Fibroblast of pulmonary artery (primary cell): ENCODE measurements at places on chromosomes 13 and 19.

GRCh38 chr13:45328661-45329111 is 12.3 kb downstream of the TPT1 start:
- peak; percentile 88 for DNase-seq

- DNase-seq: peak; percentile 93
Observed at GRCh38 chr13:113897161-113897560, 33.3 kb upstream of the GAS6 start.

DNA sequence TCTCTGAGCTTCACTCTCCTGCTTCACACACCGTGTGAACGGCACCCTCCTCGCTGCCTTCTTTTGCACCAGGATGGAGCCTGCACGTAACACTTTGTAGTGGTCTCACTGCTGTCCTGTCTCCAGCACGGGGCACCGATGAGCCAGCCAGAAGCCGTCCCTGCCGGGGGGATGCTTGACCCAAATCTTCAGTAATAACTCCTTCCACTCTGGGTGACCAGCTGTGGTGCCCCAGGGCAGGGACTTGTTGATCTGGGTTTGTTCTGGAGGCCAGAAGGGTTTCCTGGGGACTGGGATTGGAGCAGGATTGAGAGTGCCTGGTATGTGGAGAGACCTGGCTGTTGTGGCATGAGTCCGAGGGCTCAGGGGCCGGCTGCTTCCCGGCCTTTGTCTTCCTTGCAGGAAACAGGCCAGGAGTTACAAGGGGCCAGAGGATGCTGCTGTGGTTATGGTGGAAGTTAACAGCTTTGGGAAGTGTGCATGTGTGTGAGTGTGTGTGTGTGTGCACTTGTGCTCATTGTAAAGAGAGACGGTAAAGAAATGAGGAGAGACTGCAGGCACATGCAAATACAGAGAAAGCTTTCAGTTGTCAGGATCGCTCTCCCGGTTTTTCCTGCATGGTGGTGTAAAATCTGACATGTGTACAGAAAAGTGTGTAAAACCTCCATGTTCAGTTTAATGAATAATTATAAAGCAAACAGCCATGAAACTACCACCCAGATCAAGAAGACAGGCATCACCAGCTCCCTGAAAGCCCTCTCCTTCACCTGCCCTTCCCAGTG is 18.9 kb downstream of the PAK4 start:
- DNase-seq: peak; percentile 64

GRCh38 chr19:30879736-30880135 is 469.5 kb downstream of the TSHZ3 start:
- no peak for DNase-seq

DNA sequence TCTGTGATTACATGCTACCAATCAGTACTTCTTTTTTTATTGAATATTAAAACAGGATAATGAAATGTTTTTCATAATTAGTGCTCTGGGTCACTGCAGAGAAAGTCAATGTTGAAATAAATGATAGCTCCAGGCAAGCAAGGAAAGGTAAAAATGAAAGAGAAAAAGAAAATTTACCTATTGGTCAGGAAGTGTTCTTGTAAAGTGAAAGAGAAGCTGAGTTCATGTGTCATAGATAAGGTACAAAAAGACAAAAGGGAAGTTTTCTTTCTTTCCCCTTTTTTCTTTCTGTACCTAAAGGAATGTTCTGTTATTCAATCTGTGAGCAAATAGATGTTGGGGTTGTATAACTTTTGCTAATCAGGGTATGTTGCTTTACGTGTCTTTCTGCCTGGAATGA is 197.0 kb downstream of the PCDH9 start:
- DNase-seq: no peak

GRCh38 chr13:114034481-114034891 is 60.6 kb upstream of the C13orf46 start:
- DNase-seq: no peak

GRCh38 chr13:32881074-32881776 is 135.0 kb upstream of the KL start:
- DNase-seq: peak; percentile 77

DNA sequence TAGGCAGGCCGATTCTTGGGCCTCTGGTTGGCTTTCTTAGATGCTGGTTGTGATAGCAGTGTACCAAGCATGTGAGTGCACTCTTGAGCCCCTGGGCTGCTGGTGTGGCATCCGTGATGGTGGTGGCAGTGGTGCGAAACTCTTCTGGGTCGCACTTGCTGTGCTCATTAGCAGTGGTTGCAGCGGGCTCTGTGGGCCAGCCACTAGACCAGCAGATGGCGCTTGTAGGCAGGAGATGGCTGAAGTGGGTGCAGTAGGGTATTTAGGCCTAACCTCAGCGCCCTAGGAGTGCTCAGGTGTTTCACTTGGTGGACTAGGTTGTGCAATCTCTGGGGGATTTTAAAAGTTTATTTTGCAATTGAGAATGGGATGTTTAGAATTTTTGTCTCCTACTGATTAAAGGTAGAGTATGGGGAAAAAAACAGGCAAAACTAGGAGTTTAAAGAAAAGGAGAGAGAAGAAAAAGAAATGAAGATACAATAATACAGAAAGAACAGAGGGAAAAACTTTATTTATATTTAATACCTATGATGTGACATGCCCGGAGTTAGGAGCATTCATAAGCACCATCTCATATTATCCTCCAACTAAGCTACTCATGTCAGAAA is 4.3 kb upstream of the ZNF17 start:
- peak; percentile 68 for DNase-seq

- no peak for DNase-seq
Observed at GRCh38 chr19:3516675-3517207, 10.6 kb downstream of the FZR1 start.

DNA sequence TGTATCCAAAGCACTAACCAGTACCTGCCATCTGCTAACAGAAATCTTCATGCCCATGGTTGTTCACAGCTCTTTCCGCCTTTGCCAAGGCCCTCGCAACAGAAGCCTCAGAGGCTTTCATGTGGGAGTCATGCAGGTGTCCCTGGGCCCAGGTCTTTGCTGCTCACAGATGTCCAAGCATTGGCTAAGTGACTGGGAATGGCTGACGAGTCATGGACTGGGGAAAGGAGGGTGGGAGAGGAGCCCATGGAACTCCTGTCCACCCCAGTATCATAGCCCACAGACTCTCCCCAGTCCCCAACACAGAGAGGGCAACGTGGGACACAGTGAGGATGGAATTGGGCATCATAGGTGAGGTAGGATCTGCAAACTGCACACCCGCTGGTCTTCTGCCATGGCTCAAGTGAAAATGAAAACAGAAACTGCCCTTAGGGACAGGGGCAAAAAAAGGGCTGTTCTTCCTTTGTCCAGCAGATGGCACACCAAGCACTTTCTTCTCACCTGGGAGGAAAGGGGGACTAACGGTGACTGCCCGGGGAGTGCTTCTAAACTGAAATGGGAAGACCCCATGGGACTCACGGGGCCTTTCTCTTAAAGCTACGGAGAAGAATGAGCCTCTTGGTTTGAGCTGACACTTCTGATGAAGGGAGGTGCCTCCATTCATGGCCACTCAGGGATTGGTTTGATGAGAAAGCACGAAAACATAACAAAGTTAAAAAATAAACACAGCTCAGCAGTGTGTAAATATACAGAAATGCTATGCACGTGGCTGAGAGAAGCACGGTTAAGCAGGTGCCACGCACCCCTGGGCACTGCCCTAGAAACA is 11.1 kb upstream of the DHRS12 start:
- peak; percentile 71 for DNase-seq

- no peak for DNase-seq
Observed at GRCh38 chr13:101714195-101714594, 261.7 kb downstream of the ITGBL1 start.

GRCh38 chr19:33840783-33841182 is 44.1 kb downstream of the KCTD15 start:
- no peak for DNase-seq

- DNase-seq: no peak
Observed at GRCh38 chr19:19547674-19548336, 9.7 kb downstream of the CILP2 start.

DNA sequence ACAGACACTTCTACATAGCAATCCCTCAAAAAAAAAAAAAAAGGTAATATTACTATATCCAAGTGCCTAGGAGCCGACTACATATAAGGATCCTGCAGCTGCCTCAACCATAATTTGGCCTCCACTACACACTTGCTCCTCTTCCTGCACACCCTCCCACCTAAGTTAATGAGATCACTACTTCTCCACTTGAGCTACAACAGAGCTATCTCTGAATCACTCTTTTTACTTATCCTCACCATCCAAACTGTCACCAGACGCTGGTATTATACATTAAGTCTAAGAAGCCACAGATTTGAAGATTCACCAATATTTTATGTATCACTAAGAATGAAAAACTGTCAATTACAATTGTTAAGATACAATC is 8.3 kb downstream of the OBI1 start:
- no peak for DNase-seq

DNA sequence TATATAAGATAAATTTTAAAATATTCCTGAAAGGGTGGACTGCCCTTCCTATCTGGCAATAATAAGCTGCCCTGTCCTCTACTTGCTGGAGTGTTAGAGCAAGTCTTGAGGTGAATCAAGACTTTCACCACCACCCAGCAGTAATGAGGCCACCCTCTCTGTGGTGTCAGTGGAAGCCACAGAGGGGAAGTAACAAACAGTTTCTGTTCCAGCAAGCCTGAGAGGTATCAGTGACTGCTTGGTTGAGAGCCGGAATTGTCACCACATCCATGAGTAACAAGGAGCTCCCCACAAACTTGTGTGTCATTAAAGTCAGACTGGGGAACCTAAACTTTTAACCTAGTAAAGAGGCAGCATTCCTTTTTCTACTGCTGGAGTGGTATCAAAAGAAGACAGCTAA is 532.7 kb upstream of the SPRY2 start:
- no peak for DNase-seq

DNA sequence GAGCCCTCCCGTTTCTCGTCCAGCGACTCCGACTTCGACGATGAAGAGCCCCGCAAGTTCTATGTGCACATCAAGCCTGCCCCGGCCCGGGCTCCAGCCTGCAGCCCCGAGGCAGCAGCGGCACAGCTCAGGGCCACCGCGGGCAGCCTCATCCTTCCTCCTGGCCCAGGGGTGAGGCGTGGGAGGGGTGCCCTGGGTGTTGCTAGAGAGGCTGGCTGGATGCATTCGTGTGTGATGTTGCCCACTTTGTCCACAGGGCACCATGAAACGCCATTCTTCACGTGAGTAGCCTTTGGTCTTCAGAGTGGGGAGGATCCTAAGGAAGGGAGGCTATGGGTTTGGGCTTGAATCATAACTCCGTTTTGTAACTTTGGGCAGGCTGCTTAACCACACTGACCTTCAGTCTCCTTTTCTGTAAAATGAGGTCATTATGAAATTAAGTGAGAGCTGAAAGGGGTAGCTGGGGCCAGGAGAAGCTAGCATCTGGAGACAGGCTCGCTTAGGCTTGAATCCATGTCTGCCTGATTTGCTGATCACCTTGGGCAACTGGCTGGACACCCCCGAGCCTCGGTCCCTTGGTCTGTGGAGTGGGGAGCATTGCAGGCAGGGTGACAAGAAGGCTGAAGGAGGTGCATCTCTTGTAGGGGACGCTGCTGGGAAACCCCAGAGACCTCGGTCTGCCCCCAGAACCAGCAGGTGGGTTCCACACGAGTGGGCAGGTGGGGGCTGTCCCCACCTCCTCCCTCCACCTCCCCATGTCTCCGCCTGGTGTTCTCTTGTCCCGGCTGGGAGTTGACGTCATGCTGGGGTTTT is 18.7 kb upstream of the B3GNT3 start:
- DNase-seq: no peak

DNA sequence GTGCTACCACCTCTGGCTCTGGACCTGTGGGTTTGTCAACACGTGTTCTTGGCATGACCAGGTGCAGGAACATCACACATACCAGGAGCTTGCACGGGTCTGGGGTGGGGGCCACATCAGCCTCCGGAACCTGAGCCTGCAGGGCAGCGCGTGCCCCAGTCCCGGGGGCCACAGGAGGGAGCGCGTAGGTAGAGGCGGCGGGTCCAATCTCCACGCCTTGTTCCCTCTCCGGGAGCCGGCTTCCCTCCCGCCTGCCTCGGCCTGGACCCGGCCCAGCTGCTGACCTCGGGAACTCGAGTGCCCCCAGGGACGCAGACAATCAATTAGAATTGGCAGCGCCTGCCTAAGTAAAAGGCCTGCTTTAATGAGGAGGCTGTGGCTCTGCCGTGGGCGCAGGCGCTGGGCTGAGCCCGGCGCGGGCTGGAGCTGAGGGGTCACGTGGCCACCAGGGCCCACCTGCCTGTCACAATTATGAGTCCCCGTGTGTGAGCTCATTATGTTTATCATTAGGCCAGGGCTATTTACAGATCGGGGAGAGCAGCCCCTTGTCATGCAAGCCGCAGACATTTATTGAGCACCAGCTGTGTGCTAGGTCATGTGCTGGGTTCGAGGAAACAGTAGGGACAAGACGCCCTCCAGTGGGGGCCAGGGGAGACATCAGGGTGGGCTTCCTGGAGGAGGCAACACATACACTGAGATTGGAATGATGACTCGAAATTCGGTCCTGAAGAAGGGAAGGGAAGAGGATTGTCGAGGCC is 32.2 kb upstream of the TNFAIP8L1 start:
- no peak for DNase-seq

DNA sequence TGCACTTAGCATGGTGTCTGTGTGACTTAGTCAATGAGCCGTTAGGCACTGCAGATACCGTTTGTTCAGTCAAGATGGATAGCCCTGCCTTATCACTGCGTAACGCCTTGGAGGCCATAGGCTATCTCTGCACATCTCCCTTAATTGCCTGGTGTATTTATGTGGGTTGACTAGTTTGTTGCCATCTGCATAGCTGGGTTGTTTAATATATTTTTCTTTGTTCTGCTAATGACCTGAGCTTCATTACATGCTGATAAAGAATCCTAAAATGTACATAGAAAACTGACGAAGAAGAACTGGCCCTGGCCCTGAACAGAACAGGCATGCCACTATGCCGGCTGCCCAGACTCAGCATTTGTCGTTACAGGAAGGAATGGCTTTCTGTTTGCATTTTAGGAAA is 297.8 kb downstream of the SHISA2 start:
- no peak for DNase-seq

GRCh38 chr19:1465191-1466016 is 13.6 kb downstream of the C19orf25 start:
- no peak for DNase-seq

DNA sequence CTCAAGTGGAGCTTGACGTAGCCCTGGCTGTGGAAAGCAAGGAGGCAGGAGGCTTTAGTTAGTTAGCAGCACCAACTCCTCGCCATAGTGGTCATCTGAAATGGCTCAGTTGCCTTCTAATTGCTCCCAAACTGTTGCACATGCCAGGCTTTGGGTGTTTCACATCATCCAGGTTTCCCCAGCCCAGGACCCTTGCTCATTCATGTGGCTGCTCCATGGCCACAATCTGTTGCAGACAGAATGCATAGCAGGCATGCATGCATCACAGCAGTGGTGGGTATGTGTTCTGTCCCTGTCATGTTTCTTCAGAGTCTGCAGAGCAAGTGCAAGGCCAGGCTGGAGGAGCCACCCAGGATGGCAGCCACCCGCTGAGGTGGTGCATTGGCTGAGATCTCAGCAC is 407.6 kb downstream of the TSHZ3 start:
- no peak for DNase-seq

- DNase-seq: no peak
Observed at GRCh38 chr13:63516124-63516523, 2100.5 kb upstream of the PCDH20 start.

- no peak for DNase-seq
Observed at GRCh38 chr19:20662421-20663105, 1.2 kb upstream of the ZNF626 start.

- DNase-seq: no peak
Observed at GRCh38 chr13:41017159-41017558, 2.0 kb downstream of the ELF1 start.

GRCh38 chr13:59641261-59641660 is 522.5 kb downstream of the DIAPH3 start:
- no peak for DNase-seq
